ENCODE measurements at places on chromosomes 1 and 21.

DNA sequence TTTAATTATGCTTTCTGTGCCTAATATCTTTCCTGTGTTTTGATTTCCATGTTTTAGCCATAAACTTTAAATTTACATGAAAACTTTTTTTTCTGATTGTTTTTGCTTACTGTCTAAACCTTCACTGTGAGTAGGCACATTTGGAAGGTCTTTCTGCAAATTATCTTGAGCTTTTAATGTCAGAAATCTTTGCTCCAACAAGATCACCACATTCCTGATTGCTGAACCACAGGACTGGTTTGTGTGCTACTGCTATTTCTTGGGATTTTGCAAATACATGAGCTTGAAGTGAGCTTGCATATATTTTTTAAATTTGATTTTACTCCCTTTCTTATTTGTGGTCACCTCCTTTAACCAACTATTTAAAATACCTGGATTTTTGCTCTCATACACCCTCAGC, 61.3 kb downstream of the PTBP2 start:
- no peak for DNase-seq

DNA sequence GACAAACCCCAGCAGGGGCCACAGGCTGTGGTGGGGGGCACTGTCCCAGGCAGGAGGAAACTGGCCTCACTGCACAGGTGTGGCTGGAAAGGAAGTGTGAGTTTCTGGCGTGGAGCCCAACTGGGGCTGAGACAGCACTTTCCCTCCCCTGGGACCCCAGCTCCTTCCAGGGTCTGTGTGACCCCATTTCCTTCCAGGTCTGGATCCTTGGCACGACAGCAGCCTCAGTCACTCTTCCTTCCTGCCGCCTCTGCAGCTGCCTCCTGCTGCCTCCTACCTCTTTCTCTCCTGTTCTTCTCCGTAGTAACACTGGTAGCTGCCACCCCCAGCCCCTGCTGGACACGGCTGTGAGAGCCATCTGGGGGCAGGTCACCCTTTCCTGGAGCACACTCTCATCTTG, 88.0 kb downstream of the SIK1 start:
- no peak for DNase-seq

- DNase-seq = no peak
Observed at GRCh38 chr1:155463865-155464650, 98.5 kb downstream of the ASH1L start.

GRCh38 chr1:115134850-115135480, 45.7 kb upstream of the TSPAN2 start:
- no peak for DNase-seq

DNA sequence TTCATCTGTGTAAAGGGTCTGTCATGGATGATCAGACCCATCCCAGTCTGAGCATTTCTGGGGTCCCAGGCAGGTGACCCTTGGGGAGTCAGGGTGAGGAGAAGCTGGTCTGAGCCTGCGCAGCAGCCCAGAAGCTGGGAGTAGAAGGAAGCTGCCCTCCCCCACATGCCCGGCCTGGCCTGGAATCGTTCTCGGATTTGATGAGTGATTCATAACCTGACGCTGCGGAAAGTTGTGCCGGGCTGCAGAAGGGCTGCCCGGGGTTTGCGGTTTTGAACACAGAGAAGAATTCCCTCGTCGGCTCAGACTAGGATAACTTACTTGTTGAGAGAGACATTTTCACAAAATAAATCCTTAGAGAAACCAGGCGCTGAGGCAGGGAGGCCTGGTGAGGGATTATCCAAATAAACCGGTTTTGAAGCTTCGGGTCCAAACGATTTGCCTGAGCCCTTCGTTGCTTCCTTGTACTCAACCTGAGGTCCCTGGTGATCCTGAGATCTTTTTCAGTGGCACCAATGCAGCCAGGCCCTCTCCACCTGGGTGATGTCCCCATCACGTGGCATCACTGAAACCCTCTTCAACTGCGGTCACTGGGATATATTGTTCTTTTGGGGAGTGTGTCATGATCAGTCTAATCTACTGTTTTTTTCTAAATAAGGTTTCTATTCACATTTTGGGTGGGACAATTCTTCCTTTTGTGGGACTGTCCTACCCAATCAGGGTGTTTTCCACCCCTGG, 29.2 kb downstream of the EPHB2 start:
- no peak for DNase-seq

GRCh38 chr1:76038287-76039004, 36.1 kb upstream of the ST6GALNAC3 start:
- DNase-seq = no peak

DNA sequence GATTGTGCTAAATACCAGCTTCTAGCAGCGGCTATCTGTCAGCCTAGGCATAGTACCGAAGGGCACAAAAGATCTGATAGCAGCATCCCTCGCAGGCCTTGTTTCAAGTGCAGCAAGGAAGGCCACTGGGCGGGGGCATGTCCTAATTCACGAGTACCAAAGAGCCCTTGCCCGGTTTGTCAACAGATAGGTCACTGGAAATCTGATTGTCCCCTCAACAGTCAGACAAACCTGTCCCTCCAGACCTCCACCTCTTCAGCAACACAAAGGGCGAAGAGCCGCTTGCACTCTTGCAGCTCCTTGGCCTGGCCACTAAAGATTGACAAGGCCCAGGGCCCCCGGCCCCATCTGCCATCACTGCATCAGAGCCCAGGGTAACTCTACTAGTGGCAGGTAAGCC, 22.7 kb upstream of the CA6 start:
- DNase-seq = no peak

DNA sequence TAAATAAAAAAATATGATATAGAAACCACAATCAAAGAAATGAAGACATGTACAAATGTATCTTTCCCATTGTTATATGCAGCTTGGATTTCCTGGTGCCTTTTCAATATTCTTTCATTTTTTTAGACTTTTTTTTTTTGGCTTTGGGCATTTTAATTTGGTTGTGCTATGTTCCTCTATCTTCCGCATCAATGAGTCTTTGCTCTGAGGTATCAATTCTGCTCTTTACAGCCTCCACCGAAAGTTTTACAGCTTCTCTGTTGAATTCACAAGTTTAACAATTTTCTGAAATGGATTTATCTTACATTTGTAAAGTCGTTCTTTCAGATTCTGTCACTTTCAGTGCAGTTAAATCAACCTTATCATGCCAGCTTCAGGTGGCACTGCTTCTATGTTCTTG, 50.5 kb downstream of the OMA1 start:
- no peak for DNase-seq

- no peak for DNase-seq
Observed at GRCh38 chr1:186799689-186800054, 29.1 kb upstream of the PLA2G4A start.

DNA sequence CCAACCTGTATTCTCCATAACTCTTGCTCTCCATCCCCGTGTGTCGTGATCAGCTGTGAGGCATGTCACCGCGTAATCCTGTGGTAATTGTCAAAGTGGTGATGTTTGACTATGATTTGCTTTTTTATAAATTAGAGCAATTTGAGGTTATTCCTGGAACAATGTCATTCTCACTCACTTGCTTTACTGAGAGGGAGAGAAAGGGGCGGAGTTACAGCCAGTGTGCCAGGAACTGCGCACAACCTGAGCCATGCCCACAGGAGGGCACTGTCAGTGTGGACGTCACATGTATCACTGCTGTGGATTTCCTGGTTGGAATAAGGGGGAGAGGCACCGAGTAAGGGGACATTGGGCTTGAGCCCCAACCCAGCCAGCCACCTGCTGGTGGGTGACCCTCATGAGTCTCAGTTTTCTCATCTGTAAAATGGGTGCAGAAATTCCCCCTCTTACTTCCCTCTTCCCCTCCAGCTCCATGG, 6.9 kb downstream of the ADGRB2 start:
- DNase-seq = peak; percentile 40

GRCh38 chr1:204670152-204670927, 15.2 kb downstream of the LRRN2 start:
- no peak for DNase-seq

- DNase-seq = no peak
Observed at GRCh38 chr1:191049781-191050180, 572.1 kb upstream of the BRINP3 start.

DNA sequence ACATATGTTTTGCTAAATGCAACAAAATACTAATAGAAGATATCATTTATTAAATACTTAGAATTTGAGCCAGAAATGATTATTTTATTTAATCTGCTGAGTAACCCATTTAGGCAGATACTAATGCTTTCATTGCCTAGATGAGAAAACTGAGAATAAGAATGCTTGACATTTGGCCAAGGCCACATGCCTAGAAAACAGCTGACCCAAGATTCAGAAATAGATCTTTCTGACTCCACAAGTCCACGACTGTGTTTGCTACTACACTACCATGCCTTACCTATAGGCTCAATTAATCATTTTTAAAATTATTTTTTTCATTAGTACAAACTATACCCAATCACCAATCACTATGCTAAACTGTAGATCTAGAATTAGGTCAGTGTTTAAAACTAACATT, 129.7 kb downstream of the ATP1B1 start:
- DNase-seq = no peak

- DNase-seq = no peak
Observed at GRCh38 chr1:11913291-11913690, 12.9 kb downstream of the KIAA2013 start.

- DNase-seq = no peak
Observed at GRCh38 chr1:93963585-93963984, 54.4 kb upstream of the GCLM start.

DNA sequence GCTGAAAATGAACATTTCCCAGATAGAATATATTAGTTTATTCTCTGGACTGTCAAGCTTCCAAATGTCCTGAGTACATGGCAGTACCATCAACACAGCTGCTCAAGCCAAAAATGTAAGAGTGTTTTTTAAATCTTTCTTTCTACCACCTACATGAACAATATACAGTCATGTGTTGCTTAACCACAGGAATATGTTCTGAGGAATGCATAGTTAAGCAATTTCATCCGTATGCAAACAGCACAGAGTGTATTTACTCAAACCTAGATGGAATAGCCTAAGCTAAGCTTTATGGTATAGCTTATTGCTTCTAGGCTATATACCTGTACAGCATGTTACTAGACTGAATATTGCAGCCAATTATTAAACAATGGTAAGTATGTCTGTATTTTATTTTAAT, 561.9 kb upstream of the ADGRL4 start:
- DNase-seq = no peak

DNA sequence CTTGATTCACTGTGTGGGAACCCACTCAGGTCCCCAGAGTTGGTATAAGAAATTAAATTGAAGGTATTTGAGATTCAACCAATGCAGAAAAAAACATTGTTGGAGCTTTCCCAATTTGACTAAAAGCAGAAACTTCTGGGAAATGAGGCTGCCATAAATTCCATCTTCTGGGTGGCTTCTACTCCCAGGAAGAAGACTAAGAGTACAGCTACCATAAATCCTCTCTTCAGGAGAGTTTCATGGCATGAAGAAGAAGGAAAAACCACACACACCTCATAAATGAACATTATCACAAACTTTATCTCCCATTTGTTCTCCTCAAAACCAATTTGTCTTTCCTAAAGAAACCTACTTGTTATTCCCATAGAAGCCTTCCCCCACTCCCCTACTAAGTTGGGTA, 283.9 kb downstream of the DPYD start:
- DNase-seq = no peak

DNA sequence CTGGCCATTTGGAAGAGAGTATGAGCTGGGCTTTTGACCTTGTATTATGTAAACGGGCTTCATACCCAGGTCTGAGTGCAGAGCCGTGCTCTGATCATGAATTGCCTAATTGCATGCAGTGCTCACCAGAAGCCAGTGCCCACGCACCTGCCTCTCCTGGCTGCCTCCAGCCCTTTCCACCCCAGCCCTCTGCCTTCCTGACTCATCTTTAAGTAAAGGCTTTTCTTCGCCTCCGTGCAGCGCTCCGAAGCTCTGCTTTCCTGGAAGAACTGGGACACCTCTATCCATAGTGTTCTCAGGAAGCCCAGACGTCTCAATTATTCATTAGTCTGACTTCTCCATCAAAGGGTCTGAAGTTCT, 413.7 kb downstream of the PTPRU start:
- no peak for DNase-seq

DNA sequence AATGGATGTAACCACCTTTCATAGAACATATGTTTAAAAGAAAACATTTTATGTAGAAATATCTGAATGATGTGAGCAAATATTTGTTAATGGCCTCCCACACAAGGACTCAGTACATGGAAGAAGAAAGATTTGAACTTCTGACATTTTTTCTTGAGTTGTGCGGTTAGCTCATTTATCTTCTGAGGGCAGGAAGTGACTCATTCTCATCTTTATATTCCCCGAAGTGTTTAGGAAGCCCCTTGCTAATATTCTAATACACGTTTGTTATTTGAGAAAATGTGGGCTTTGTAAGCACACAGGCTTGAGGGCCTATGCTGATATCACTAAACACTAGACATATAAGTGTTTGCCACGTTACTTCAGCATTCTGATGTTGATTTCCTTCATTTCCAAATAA, 392.5 kb upstream of the PTBP2 start:
- DNase-seq = no peak

- no peak for DNase-seq
Observed at GRCh38 chr1:54750596-54750995, 13.7 kb downstream of the PARS2 start.

DNA sequence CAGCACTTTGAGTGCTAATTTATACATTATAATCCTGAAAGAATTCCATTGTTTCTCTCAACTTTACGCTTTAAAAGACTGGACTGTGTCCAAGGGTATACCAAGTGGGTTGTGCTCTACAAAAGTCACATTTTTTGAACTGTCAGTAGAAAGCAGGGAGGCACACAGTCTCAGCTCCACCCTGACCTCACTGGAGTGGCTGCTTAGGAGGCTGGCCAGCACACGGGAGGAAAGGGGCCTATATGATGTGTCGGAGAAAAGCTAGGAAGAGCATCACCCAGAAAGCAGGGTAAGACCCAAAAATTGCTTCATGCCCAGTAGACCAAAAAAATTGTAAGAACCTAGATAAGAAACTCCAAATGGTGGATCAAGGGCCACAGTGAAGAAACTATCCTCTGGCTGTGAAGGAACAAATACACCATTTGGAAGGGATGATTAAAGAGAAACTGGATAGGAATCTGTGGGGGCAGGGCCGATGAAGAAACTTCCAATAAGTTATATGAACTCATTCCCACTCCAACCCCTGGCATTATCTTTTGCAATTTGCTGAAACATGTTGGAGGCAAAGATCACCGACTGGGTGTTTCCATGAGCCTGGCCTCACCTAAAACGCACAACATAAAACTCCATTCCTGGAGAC, 1.9 kb downstream of the S100A10 start:
- no peak for DNase-seq

DNA sequence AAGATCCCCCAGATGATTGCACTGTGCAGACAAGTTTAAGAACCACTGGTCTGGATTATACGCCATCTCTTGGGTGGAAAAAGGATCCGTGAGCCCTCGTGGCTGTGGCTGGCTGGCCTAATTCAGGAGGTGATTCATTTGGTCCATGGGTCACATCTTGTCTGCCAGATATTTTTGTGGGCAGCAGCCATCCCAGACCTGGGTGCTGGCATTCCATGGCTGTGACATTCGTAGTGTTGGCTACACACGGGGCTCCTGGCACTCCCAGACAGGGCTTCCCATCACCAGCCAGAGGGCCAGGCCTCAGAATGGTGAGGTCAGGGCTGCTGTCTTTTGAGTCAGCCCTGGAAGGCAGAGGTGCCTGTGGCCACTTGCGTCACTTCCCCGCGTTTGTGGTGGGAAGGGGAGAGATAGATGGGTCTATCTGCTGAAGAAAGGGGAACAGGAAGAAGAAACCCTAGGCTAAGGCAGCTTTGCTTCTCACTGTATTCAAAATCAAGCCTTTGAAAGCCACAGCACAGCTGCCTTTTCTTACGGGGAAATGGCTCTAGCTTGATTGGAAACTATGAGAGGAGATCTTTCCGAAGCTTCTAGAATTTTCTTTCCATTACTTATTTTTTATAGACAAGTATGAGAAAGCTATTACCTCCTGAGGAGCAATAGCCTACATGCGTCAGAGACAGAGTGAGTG, 32.4 kb downstream of the EIF2D start:
- no peak for DNase-seq

All from COR-L47 (cell line).